ENCODE measurements at places on chromosomes 11 and 22. TPM values are rescaled to one million over a fixed set of nuclear protein-coding genes. Genes with fewer than 3 reads are reported as not detected.

The JHY gene
- 13.3 TPM for total RNA-seq

DNA sequence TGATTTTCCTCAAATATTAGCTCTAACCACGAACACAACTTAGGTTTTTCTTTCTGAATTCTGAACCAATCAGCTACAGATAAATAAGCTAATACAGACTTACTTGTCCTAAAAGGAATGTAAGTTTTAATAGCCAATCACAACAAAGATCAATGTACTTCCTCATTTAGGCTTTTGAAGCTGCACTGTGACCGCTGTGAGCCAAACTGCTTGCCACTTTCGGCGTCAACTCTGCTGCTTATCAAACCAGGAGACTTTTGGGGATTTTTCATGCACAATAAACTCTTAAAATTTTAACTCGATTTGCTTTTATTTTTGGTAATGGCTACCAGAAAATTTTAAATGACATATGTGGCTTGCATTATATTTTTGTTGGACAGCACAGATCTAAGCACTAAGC lies 92.5 kb downstream of the TMPRSS5 start:
- no peak for DNase-seq

The TRIM22 gene
- 86.7 TPM for total RNA-seq

- DNase-seq = no peak
Observed at GRCh38 chr11:88683024-88683423, 345.5 kb upstream of the CTSC start.

The PPP6R3 gene
- total RNA-seq = 121 TPM

DNA sequence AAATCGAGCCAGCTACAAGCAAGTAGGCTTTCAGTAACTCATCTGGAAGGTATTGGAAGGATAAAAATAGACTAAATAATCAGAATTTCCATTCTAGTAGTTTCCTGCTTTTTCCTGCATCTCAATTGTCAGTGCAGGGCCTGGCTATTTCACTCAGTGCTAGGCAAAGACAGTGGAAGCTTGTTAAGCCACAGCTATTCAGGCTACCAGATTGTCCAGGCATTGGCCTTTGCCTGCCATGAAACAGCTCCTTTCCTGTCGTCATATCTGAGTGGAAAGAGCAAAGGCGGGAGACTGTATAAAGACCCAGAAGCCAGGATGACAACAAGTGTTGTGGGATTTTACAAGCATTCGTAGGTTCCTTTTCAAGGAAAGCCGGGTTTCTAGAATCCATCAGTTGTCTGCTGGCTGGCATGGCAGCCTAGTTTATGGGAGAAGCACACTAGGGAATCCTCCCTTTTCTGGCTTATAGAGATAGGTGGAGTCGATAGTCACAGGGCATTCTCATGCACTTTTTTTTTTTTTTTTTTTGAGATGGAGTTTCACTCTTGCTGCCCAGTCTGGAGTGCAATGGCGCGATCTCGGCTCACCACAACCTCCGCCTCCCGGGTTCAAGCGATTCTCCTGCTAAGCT lies 2.0 kb upstream of the TNRC6B start:
- no peak for DNase-seq

The ANO5 gene
- total RNA-seq = 1.2 TPM

- no peak for DNase-seq
Observed at GRCh38 chr11:128472128-128473089, 114.9 kb downstream of the ETS1 start.

DNA sequence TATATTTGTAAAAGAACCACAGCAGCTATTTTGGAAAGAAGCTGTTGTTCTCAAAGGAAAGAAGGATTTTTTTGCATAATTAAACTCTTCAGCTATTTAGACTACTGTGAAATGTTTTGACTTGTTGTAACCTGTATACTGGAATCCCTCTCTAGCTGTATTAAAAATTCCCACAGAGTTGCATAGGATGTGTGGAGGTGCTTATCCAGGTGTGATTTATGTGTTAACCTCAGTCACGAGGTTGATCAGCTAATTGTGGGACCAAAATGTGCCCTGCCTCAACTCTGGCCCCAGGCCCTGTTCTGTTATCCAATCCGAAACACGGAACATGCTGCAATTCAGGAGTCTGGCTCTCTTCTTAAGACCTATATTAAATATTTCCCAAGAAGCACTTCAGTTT lies 70.1 kb downstream of the LIF start:
- no peak for DNase-seq

- DNase-seq = no peak
Observed at GRCh38 chr11:122734848-122735496, 79.5 kb downstream of the UBASH3B start.

DNA sequence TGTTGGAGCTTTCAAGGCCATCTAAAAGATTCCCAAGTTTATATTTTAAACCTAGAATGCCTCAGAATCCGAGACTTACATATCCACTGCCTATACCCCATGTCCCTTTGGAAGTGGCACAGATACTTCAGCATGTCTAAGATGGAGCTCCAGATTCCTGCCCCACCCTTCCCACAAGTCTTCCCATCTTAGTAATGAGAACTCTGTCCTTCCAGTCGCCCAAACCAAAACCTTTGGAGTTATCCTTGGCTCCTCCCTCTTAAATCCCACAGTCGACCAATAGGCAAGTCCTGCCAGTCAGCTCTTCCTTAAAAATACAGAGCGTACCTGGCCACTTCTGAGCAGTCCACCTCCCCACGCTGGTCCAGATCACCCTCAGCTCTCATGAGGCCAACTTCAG lies 4.3 kb downstream of the POLD4 start:
- no peak for DNase-seq

GRCh38 chr11:119807841-119808240 lies 78.8 kb upstream of the NECTIN1 start:
- no peak for DNase-seq

- no peak for DNase-seq
Observed at GRCh38 chr11:112160091-112160848, 3.6 kb downstream of the IL18 start.

GRCh38 chr22:21626073-21626734 lies 3.6 kb downstream of the YDJC start:
- DNase-seq = no peak

The RAG2 gene
- total RNA-seq = not detected

DNA sequence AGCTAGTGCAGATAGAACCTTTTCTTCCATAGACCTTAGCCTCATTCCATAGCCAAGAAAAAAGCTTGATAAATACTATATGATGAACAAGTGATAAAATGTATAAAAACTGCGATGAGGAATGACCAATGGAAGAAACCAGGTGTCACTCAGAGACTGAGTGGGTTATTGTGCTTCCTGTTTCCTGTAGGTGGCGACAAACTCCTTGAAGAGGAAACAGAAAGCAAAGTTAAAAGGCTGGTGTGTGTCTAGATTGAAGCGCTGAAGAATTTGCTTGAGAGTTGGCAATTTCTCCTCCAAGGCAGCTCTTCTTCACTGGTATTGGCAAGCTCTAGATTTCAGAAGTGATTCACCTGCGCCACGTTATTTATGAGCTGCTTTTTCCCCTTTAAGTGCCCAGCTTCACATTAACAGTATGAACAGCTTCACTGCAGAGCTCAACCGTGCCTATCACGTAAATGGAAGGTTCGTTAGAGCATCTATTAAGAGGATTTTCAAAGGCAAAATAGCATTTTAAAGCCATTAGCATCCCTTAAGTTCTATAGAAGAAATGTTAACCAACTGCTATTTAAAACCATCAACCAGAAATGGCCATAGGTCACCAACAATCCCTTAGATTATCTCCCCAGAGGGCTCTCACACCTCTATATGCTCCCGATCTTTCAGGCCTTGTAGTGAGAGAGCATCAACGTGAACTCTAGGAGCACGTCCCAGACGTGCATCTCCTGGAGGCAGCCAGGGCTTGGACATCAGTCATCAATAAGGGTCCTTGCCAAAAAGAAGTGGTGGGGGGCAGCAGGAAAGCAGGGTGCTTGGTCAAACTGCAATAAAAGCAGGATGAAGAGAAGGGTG lies 179.4 kb downstream of the CADM1 start:
- DNase-seq = no peak

- DNase-seq = peak; percentile 63
Observed at GRCh38 chr11:11243209-11243589, 109.9 kb downstream of the CSNK2A3 start.

- DNase-seq = peak; percentile 80
Observed at GRCh38 chr11:64767344-64768299, 7.8 kb upstream of the PYGM start.

- no peak for DNase-seq
Observed at GRCh38 chr11:567629-568292, 7.0 kb downstream of the RASSF7 start.

DNA sequence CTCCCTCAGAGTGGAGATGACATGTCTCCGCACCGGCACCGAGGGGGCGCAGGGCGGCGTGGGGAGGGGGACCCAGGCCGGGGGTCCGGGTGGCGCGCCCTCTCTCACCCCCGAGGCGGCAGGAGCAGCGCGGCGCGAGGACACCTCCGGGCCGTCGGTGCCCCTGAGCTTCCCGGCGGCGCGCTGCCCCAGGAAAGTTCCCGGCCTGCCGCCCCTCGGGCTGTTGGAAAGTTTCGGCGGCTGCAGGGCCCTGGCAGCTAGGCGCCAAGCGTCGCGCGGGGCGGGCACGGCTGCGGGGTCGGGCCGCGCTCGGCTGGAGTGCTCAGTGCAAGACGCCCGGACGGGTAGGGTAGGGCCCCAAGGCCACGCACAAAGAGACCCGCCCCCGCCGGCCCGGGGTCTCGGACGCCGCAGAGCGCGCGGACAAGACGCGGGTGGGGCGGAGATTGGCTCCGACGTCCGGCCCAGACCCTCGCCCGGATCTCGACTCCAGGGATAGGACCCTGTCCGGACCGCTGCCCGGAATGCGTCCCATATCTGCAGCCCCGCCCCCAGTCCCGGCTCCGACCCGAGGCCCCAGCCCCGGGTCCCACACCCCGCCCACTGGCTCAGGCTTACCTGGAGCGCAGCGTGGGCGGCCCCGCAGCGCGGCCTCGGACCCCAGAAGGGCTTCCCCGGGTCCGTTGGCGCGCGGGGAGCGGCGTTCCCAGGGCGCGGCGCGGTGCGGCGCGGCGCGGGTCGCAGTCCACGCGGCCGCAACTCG lies 471 bp downstream of the ARVCF start:
- DNase-seq = peak; percentile 75

DNA sequence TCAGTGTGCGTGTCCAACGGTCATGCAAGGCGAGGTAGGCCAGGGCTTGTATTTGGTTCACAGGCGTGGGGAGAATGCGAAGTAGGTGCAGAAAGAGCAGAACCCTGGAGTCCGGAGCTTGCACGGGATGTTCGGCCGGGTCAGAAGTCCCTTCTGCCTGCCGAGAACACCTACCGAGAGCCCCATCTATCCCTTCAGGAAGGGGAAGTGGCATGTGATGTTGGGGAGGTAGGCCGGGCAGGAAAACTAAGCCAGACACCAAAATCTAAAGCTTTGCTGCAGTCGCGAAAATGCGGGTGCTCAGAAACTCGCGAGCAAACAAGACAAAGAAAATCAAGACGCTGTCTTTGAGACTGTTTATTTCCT lies 435 bp upstream of the TAF6L start:
- no peak for DNase-seq

- DNase-seq = no peak
Observed at GRCh38 chr22:41844513-41844912, 11.6 kb downstream of the SREBF2 start.

The SAA1 gene
- total RNA-seq = 11.6 TPM

The CHADL gene
- 13.1 TPM for total RNA-seq

GRCh38 chr11:129905402-129905801 lies 10.0 kb upstream of the NFRKB start:
- no peak for DNase-seq

DNA sequence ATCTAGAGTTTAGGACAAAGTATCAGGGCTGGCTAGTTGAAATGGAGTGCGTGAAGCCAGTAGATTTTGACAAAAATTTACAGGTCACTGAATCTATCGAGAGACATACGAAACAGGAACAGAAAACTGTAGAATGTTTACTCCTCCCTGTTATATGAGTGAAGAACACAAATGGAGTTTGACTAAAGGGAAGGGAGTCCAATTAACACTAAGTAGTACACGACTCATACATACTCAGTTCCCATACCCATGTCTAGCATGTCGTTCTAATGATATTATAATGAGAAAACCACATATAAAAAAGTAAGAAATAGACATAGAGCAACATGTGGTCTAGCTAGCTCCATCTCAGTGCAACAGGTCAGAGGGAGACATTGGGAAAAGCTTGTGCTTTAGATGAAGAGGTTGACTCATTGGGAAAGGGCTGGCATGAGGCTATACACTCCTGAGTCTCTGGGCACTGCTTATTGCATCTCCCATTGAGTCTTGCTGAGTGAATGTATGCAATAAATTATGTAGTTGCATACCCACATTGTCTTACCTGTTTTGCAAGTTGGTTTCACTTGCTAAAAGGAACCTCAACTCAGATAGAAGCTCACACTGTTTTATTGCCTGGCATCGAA lies 43.5 kb downstream of the CD44 start:
- no peak for DNase-seq

The LRRC10B gene
- 0.98 TPM for total RNA-seq
